ENCODE measurements at places on chromosomes 5 and 9.

DNA sequence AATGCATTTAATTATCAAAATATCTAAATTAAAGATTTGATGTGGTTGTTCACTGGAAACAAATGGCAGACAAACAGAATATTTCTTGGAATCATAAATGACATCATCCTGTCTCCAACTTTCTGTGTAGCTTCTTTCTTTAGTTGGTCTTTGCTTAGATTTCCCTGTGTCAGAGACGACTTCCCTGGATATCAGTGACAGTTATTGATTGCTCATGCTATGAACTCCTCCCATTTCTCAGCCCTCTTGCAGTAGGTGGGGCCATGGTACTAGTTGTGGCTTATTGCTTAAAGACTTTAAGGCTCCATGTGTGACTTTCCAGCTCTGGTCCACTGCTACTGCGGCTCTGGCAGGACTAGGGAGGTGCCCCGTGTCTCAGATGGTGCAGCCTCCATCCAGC is 592.6 kb downstream of the MTRR start:
- DNase-seq, result no peak

DNA sequence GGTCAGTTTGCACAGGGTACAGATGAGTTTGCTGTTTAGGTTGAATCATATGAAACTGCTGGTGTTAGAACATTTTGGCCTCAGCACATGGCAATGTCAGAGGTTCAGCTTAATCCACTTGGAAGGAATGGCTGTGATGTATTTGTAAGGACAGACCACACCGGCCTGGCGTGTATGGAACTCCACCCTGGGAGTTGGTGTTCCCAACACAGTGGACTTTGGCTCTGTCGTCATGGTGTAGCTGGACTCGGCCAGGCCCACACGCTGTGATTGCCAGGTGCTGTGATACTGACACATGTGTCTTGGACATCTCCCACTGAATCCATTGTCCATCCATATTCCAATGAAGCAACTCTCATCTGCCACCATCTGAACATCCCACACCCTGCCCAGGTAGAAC is 90.3 kb downstream of the ZNF618 start:
- no peak for DNase-seq

- DNase-seq, result no peak
Measured at GRCh38 chr9:136325358-136325757, 2.0 kb upstream of the GPSM1 start.

DNA sequence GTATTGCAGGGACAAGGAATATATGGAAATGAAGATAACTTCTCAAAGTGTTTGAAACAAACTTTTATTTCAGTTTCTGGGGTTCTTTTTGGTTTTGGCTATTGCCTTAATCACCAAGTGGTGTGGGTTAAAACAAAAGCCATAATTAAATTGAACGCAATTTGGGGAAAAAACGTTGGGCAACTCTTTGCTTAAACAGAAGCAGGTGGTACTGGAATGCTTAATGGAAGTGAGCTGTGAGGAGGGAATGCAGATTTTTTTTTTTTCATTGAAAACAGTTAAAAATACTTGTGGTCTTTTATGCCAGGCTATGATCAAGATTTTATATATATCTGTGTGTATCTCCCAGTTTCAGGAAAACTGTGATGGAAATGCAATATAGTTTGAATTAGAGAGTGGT is 195.7 kb upstream of the TUT7 start:
- no peak for DNase-seq

GRCh38 chr9:137148661-137149060 is 9.7 kb downstream of the GRIN1 start:
- DNase-seq, result no peak

GRCh38 chr5:39235648-39236047 is 16.3 kb upstream of the FYB1 start:
- no peak for DNase-seq

DNA sequence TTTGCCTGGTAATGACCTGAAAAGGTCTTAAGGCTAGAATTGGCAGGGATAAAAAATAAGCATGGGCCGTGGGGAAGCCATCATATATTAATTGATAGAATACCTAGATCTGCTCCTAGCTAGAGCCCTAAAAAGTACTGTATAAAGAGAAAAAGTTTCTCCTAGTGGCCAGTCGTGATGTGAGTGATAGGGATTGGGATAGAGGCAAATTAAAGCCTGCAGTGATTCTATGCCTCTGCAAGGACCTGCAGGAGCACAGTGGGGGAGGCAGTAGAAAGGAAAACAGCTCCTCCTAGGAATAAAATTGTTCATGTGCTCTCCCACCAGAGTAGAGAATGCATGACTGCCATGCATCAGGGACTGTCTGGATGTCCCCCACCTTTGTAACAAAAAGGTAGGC is 56.2 kb upstream of the FTMT start:
- no peak for DNase-seq

DNA sequence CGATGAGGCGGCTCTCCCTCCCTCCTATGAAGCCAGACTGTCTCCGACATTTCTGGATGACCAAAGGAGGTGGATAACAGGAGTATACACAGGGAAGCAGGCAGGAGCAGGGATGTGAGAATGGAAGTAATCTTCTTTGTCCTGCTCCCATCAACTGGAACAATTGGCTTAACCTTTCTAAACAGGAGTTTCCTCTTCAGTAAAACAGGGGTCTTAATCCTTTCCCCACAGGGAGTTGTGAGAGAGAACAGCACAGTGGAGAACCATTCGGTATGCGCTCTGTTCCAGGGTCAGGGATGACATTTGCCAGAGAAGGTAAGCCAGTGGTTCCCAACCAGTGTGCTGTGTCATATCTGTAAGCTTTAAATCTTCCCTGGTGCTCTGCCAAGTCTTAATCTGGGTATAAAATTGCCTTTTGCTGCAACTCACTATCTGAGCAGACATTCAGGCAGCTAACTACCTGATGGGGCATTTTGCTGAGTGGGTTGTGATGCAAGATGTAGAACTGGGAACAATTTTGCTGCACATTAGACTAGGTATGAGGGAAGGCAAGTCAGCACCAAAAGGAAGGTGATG is 294.8 kb upstream of the KIF2A start:
- DNase-seq, result no peak

DNA sequence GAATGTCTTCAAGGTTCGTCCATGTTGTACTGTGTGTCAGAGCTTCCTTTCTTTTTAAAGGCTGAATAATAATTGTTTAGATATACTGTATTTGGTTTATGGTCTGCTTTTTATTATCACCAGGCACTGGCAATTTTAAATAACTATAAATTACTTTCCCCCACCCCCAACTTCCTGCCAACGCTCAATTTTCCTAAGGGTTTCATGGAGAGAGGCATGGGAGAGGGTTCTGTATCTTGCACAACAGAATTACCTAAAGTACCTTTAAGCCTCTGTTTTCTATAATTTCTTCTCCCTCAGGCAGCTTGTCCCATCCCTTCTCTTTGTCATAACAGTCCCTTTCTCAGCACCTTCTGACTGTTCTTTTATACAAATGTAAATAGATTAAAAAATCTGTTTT is 10.4 kb downstream of the PSAT1 start:
- DNase-seq, result no peak

GRCh38 chr5:145847499-145848497 is 12.7 kb upstream of the PRELID2 start:
- DNase-seq, result no peak

DNA sequence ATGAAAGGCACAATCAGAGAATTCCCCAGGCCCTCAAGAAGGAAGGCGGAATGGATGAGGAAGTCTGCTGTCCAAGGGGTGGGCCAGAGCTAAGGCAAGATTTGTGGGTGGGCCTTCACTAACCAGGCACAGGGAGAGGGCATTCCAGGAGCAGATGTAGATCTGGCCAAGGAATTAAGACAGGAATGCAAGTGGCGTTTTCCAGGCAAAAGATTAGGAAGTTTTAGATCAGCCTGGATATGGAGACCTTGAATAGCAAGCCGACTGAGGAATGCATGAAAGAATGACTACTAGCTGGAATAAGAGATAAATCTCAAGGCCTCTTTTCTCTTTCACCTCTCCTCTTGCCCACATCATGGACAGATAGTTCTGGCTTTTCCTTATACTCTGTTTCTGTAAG is 68.5 kb downstream of the GHR start:
- no peak for DNase-seq

- DNase-seq, result no peak
Measured at GRCh38 chr9:95073042-95073607, 244.4 kb downstream of the FANCC start.

GRCh38 chr5:125348221-125348692 is 601.8 kb upstream of the ZNF608 start:
- DNase-seq, result no peak

GRCh38 chr5:160133071-160133917 is 14.0 kb upstream of the PWWP2A start:
- DNase-seq, result no peak

DNA sequence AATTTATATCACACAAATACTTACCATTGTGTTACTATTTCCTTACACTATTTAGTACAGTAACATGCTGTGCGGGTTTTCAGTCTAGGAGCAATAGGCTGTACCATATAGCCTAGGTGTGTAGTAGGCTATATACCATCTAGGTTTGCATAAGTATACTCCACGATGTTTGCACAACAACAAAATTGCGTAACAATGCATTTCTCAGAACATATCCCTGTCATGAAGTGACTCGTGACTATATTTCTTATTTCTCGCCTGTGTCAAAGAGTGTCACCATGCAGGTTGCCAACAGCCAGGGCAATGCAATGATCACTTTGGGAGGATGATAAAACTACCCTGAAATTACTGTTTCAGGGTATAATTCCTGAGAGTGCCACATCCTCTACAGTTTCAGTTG is 65.6 kb upstream of the CD180 start:
- DNase-seq, result no peak

DNA sequence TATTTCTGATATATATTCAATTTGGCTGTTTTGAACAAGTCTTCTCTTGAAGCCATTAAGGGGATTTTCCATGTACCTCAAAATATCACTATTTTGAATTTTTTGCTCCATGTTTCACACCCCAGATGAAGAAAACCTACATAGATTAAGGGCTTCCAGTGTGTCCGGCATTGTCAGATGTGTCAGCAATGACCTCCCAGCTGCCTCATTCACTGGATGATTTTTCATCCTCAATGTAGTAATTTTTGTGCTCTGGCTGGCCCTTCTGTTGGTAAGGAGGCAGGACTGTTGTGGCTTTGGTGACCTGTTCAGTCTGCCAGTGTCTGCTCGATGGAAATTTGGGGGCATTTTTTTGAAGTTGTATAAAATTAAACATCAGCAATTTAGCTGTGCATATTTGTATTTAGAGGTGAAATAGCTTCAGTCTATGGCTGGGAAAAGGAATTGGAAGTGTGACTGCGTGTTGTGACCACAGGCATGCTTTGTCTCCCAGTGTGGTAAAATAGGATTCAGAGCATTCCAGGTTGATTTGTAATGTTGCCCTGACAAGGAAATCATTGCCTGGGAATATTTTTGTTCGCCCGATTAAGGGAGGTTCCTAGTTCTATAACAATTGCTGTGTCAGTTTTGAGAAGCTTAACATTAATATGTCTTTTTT is 312.4 kb downstream of the ARHGEF28 start:
- no peak for DNase-seq

DNA sequence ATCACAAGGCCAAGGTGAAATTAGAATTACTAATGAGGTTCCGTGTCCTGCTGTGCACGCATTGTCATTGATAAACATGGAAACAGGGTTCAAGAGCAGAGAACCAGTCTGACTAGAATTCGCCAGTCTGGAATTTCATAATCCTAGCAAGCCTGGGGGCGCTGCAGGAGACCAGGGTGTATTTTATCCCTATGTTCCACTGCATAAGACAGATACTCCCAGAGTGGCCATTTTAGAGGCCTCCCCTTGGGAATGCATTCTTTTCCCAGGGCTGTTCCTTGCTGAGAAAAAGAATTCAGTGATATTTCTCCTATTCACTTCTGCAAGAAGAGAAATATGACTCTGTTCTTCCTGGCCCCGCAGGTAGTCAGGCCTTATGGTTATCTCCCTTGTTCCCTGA is 1387.7 kb downstream of the MAT2B start:
- no peak for DNase-seq

DNA sequence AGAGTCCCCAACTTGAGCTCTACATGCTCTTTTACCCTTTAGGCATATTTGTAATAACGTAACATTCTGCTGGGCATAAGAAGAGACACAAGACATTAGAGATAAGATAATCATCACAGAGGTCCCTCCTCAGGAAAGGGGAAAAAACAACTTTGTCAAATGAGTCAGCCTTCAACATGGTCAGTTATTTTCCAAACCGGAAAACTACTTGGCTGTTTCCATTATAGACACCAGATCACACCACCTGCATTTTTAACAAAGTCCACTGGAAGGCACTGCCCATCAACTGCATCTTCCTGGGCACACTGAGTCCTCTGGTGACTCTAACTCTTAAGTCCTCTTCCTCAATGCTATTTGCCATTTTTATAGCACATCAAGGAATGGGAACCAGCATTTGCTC is 221.8 kb downstream of the FAM114A2 start:
- no peak for DNase-seq

DNA sequence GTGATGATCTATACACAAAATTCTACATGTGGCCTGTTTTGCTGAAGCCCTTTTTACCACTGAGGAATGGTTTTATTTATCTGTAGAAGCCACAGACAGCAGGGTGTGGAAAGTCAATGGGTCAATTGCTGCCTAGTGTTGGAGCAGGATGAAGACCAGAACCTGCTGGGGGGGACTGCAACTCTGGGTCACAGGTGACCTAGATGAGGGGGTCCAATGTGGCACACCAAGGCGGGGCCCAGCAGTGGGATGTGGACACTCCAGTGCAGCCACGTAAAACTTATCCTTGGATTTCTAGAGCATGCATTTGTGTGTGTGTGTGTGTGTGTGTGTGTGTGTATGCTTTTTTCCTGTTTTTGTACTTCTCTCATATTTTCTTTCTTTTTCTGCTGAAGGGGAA is 147.5 kb upstream of the PHYKPL start:
- DNase-seq, result no peak

- DNase-seq, result no peak
Measured at GRCh38 chr5:43279548-43280274, 33.5 kb downstream of the HMGCS1 start.

DNA sequence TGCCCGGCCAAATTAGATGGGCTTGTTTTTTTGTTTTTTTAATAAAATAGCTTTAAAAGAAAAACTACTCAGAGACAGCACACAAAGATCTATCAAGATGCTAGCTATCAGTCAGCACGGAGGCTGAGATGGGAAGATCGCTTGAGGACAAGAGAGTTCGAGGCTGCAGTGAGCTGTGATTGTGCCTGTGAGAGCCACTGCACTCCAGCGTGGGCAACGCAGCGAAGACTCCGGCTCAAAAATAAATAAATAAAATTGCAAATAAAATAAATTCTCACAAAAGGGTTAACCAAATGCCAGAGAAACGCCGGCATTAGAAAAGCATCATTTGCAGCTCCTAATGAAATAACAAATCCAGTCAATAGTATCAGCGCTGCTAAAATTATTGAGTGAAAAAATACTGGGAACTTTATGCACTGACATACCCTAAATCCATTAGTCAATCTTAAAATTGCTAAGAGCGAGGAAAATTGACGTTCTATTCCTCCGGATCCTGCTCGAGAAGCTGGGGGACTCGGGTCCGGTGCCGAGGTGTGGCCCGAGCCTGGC is 681 bp downstream of the CPLANE1 start:
- no peak for DNase-seq

- DNase-seq, result no peak
Measured at GRCh38 chr5:33992864-33993263, 8.4 kb upstream of the SLC45A2 start.

All from stimulated activated CD4-positive, alpha-beta T cell treated with anti-CD3 and anti-CD28 coated beads, Interleukin-1b, Interleukin-23, amount 100 ng/mL, for 1 hour (primary cell).